Bone marrow (tissue), 2 donors: ENCODE measurements at places on chromosomes 2 and 18.

GRCh38 chr2:237876061-237876526 lies 16.7 kb downstream of the RAMP1 start:
- DNase-seq: no peak

- DNase-seq: no peak
Measured at GRCh38 chr2:72916743-72917137, 579 bp upstream of the EMX1 start.

DNA sequence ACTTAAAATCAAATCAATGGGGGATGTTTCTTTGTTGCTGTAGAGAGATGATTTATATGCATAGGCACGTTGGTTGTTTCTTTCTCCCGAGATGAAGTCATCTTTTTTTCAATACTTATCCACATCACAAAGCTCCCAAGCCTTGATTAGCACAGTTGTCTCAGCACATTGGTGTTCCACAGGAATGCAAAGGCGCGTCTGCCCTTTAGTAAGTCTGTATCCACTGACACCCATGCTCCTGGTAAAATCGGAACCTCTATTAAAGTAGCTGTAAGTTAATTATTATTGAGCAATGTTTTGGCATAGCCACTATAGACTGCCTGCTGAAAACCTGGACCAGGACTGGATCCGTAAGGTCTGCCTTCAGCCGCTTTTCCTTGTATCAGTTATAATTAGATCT lies 77.6 kb upstream of the RBM44 start:
- DNase-seq: no peak

DNA sequence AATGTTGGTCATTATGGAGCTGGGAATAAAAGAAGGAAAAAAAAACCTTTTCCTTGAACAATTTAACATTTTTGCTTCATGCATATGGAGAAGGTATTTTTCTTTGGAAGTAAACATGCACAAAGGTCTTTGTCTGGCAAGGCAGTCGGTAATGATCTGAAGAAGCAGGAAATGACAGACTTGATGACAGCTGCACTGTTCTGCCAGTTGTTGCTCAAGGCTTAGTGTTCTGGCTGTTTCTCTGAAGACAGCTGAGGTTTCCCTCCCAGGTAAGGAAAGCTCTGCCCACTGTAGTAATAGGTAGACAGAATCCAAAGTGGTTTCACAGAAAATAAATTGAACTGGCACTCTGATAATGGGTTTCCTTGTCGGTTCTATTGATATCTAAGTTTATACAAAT lies 308.4 kb upstream of the GCFC2 start:
- DNase-seq: no peak

DNA sequence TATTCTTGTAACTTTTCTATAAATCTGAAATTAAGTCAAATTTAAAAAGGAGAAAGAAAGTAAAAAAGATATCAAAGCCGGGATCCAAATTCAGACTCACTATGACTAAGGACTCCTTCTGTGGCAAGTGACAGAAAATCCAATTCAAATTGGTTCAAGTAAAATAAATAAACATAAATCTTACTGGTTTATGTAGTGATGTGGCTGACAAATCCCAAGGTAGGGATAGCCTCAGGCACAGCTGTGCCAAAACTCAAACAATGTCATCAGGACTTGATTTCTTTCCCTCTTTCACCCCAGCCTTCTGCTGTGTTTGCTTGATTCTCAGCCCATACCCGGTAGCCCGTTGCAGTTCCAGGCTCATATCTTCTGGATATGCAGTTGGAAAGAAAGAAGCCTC lies 284.6 kb downstream of the SP3 start:
- no peak for DNase-seq
